ENCODE measurements at places on chromosomes 3 and 15.
A peak's percentile ranks its signal among the peaks of the same experiment; 100 is the strongest.

GRCh38 chr3:136778865-136779264, 26.7 kb upstream of the STAG1 start:
- DNase-seq, result no peak

GRCh38 chr3:14471016-14471415, 68.6 kb downstream of the SLC6A6 start:
- no peak for DNase-seq

DNA sequence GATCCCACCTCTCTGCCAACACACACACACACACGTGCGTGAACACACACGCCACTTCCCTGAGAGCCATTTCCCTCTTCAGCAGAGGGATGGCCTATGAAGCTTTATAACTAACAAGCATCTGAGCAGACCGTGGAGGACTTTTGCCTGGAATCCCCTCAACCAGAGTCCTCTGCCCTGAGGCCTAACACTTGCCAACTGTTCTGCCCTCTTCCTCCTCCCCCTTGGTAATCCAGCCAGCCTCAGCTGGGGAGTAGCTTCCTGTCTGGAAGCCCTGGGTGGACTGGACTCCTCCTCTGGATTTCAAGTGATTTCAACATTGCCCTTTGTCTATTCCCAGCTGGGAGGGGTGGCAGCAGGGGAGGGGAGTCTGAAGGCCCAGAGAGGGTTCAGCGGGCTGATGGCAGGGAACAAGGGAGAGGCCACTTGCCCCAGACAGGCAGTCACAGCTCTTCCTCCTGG, 68.4 kb upstream of the HACD2 start:
- DNase-seq, result peak; percentile 92

- DNase-seq, result no peak
These were observed 83.8 kb upstream of the ROPN1 start for GRCh38 chr3:124075753-124076152.

DNA sequence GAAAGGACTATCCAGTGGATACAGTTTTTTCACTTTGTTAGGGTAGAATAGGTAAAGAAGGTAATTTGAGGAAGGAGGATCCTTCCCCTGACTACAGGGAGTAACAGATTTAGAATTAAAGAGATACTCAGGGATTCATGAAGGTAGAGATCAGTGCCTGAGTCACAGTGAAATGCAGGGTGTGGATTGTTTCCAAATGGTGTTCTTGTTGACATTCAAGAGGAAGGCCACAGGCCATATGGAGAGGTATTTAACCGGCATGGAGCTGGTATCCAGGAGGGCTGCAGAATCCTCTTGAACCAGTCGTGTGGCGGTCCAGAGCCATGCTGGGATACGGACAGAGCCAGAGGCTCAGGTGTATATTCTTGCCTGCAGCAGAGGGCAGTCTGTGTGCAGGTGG, 28.2 kb downstream of the GYG1 start:
- no peak for DNase-seq

DNA sequence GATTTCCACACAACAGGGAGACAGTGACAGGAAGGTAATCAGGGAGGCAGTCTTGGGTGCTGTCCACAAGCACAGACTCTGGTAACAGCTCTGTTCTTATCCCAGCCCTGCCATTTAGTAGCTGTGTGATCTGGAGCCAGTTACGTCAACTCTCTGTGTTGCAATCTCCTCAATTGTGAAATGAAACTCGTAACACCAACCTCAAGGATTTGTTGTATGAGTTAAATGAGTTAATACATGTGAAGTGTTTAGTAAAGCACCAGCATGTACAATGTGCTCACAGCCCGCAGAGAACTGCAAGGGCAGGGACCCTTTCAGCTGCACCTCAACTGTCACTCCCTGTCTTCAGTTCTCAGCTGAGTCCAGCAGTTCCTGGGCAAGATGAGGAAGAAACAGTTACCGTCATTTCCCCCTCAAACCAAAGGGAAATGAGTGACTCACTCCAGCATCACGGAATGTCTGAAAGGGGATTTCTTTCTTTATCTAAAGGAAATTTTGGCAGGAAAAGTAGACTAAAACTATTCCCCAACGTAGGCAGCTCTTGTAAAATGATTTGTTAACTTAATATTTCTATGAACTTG, 39.9 kb upstream of the MB21D2 start:
- no peak for DNase-seq

DNA sequence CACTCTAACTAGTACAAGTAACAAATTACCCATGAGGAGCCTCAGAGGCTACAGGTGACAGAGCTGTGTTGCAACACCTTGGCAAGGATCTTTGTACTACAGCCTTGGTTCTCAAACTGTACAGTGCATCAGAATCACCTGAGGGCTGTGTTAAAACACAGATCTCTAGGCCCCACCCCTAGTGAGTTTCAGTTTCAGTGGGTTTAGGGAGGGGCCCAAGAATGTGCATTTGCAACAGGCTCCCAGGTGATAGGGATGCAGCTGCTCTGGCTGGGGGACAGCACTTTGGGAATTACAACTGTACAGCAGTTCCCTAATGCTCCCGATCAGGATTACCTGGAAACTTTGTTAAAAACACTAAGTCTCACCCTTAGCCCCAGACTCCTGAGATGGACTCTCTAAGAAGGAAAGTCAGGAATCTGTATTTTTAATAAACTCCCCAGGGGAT, 66.1 kb upstream of the NR2F2 start:
- no peak for DNase-seq

DNA sequence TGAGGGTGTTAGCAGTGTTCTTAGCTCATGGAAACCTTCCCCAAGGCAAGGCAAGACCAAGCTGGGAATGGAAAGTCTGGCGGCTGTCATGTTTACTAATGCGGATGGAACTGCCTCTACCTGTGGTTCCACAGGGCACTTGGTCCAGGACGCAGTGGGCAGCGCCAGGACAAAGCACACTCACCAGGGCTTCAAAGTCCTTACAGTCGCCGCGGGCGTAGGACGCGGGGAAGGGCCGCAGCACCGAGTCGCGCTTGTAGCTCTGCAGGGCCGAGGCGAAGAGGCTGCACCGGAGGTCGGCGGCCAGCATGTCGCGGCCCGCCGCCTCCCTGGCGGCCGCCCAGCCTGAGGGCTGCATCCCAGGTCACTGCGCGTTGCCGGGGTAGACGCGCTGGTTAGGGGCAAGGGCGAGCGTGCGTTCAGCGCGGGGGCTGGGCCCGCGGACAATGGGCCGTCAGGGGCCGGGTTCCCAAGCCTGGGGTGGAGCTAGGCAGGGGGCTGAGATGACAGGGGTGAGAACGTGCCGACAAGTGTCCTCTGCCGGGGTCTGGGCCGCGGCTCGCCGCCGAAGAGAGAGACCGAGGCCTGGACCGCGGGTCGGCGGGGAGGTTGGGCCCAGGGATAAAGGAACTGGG, 497 bp downstream of the PARP16 start:
- no peak for DNase-seq

- DNase-seq, result no peak
These were observed 11.1 kb upstream of the PSTPIP1 start for GRCh38 chr15:76983590-76984375.

GRCh38 chr3:30181581-30181980, 424.8 kb upstream of the TGFBR2 start:
- no peak for DNase-seq

- no peak for DNase-seq
These were observed 208.5 kb upstream of the ROPN1 start for GRCh38 chr3:124200407-124200806.

GRCh38 chr3:122786066-122786465, 7.6 kb downstream of the HSPBAP1 start:
- no peak for DNase-seq

GRCh38 chr3:194548346-194549321, 61.8 kb upstream of the ATP13A3 start:
- DNase-seq, result no peak

DNA sequence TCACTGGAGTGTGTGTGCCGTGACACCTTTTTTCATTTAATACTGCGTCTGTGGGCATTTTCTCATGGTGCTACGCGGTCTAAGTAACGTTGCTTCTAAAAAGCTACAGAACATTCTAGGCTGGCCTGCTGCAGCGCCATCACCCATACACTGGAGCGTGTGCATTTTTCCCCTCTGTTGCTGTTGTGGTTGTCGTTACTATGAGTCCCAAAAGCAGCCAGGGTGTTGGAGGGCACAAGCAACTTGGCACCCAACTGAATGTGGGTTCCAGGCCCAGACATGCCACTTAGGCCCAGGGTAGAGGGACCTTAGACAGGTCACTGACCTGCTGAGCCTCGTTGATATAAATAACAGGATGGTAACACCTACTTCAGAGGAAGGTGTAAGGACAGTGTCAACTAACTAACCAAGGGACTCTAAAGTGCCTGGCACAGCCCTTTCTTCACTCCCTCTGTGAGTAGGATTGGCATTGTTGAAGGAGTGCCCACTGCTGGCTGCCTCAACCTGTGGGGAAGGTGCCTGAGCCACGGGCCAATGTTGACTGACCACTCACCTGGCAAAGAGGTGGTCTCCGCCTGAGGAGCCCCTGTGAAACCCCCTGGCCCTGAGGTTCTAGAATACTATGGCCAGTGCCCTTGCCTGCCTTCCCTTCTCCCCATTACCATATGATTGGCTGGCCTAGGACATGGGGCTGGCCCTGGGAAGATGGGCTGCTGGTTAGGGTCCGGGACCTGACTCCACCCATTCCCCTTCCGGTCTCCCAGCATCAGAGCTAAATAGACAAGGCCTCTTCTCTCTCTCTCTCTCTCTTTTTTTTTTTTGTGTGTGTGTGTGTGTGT, 3.5 kb downstream of the CSK start:
- DNase-seq, result no peak

GRCh38 chr3:187943677-187944389, 198.6 kb upstream of the BCL6 start:
- DNase-seq, result no peak

- DNase-seq, result no peak
These were observed 331.3 kb upstream of the FRG2C start for GRCh38 chr3:75332794-75333193.

GRCh38 chr3:184227481-184227935, 1.9 kb upstream of the VWA5B2 start:
- DNase-seq, result no peak

DNA sequence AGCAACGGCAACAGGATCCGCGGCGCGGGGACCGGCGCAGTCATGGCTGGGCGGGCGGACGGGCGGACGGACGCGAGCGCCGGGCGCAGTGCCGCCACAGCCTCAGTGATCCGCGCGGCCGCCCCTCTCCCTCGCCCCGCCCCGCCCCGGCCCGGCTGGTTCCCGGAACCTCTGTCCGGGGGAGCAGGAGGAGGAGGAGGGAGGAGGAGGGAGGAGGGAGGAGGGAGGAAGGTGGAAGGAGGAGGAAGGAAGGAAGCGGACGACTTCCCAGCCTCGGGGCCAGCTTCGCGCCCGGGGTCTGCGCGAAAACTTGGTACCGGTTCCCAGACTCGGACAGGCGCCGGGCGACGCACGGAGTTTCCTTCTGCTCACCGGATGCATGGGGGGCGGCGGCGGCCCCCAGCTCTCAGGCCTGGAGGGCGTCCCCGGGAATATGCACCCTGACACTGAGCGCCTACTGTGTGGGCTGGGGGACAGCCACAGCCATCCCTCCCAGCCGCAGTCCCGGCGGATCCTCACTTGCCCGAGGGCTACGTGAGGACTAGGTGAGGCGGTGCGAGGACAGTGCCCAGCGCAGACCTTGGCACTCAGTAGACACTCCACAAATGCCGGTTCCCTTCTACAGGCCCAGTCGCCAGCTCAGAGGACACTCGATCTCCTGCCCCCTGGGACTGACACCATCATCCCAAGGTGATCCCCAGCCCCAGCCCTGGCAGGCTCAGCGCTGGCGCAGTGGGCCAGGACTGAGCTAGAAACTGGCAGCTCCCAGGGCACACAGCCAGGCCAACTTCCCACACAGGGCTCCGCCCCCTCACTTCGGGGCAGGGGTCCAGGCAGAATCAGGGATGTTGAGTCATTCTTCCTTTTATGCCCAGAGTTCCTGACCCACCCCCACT, at the start of gene SHISA5:
TSS of gene SHISA5 (minus strand) at position 124 of the 896 bp plus-strand sequence. CDS start at position 44, 80 bp downstream.
- no peak for DNase-seq

DNA sequence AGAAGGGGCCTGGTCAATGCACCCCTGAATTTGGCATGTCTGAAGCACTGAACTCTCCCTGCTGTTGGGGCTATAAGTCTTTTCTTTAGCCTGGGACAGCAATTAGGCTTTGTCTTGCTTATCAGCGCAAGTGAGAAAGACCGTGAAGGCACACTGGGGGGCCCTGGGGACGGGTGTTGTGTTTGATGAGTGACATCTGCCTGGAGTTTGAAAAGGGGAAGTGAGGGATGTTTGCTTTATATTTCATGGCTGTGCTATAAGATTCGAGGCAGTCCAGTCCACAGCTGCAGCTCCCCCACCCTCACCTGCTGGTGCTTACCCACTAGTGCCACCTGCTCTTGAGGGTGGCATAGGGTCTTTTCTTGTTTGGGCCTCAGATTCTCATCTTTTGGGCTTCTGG, 44.8 kb downstream of the CEMIP start:
- DNase-seq, result no peak

DNA sequence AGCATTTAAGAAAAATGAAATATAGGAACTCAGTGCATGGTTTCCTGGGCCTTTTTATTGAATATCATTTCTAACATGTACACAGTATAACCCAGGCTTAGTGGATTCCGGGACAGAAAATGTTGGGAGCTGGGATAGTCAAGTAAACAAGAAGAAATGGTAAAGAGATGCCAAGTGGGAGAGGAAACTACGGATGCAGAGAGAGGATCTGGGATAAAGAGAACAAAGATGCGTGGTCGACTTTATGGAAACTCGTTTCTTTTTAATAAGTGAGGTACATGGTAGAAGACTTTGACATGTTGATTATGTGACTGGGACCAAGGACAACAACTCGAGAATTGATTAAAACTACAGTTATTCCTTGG, 1.2 kb upstream of the GPR176 start:
- DNase-seq, result no peak
